ENCODE measurements at places on chromosomes 2 and 18.
A peak's percentile ranks its signal among the peaks of the same experiment; 100 is the strongest.

GRCh38 chr2:21270708-21271122 is 146.9 kb downstream of the TDRD15 start:
- DNase-seq, result no peak

DNA sequence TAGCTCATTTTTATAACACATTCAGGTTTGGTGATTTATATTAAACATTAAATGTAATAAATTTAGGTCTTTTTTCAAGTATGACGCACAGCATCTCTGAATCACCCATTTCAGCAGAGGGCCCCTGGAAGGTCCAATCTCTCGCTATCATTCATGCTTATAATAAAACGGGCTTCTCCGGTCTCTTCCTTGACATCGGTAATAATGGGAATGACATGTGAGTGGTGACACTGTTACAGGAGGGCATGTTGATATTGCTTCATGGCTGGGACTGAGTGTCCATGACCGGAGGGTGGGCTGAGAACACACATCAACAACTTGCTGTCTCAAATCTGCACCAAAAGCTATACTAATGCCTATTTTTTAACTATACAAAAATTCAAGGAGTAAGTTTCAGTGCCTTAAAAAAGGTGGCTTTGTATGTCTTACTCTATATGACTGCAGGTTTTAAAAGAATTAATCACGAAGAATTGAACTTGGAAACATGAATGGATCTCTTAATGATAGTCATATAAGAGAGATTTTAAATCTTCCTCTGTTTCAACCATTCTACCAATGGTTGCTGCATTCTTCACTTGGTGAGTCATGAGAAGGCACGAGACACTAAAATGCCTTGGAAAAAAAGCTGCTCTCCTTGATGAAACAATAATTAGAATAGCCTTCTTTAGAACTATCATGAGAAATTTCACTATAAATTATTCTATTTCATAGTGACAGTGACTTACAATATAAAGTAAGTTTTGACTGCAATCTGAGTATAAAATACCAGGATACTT is 101.9 kb upstream of the NRP2 start:
- no peak for DNase-seq

DNA sequence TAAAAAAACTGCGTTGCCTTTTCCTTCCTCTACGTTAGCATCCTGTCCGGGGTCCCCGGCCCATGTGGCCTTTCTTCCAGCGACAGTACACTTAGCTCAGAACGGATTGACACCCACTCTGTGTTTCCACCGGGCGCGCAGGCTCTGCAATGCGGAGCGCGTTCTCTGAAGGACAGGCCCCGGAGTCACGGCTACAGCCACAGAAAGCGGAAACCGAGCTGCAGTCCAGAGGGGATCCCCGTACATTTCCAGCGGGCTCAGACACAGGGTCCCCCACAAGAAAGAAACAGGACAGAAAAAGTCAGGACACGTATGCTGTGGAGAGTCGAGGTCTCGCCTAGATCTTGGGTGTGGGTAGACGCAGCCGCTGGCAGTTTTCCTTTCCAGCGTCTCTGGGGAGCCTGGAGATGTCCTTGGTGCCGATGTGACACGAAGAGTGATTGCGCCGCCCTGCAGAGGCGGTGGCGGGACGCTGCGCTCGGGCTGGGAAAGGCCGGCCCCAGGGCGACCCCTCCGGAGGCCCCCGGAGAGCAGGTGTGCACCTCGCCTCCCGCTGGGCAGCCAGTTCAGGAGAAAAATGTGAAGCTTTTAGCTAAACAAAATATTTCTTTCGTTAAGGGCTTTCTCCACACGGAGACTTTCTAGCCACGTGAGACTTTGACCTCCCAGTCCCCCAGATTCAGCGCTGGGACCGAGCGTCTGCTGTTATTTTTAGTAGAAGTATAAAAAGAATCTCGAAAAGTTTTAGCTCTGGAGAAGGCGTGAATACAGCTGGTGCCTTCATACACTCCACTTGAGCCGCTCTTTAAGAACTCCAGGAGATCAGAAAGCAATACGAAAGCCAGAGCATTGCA is 1.3 kb upstream of the ACKR3 start:
- DNase-seq, result no peak

GRCh38 chr18:44599412-44599811 is 81.3 kb upstream of the SETBP1 start:
- peak; percentile 73 for DNase-seq

DNA sequence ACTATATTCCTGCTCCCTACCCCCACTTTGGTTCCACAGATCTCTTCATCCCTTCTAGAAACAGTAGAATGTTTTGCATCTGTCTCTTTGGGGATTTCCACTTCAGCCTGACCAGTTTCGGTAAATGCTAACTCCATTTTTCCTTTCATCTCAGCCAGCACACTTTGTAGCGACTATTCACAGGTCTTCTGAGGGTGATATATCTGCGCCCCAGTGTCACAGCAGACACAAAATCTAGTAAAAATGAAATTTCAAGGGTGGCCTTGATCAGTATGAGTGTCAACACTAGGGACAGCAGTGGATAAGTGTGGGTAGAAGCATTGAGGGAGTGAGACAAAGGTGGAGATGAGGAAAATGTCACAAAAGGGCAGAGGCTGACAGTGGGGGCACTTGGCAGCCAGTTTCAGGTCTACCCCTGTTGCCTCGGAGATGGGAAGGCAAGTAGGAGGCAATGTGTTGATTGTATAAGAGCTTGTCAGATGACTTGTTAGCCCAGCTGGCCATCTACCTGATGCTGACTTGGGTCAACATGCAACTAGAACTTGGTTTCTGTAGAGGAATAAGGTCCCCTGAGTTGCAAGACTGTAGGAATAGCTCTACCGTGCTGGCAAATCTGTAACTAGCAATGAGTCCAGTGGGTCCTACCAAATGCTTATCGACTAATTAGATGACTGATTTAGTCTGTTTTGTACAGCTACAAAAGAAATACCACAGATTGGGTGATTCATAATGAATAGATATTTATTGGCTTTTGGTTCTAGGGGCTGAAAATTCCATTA is 60.7 kb downstream of the CXCR4 start:
- DNase-seq, result no peak

GRCh38 chr2:41431756-41432155 is 616.1 kb upstream of the PKDCC start:
- DNase-seq, result no peak

- DNase-seq, result peak; percentile 28
Measured at GRCh38 chr2:150376553-150377335, 110.7 kb downstream of the RND3 start.

- DNase-seq, result no peak
Measured at GRCh38 chr2:30233271-30234009, 2.1 kb downstream of the LBH start.

DNA sequence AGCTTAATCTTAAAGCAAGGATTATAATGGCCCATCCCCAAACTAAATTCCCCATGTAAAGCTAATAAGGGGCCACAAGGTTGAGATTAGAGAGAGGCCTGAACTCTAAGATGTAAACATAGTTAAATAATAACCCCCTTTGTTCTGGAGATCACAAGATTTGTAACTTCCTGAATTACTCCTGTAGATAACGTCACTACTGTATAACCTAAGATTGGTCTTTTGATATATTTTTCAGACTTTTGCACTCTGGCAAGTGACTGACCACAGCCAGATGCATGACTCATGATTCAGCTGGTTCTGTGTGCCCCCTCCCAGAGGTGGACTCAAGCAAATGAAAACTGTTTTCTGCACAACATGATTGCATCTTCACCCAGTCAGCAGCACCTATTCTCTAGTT is 686.0 kb upstream of the DDX18 start:
- no peak for DNase-seq

GRCh38 chr2:54767921-54768320 is 44.5 kb downstream of the EML6 start:
- no peak for DNase-seq
